ENCODE measurements at places on chromosomes 11 and 22.

GRCh38 chr11:11960687-11961086 lies 47.7 kb downstream of the DKK3 start:
- no peak for DNase-seq

- DNase-seq, result no peak
Measured at GRCh38 chr11:124923296-124923695, 4.2 kb downstream of the HEPN1 start.

DNA sequence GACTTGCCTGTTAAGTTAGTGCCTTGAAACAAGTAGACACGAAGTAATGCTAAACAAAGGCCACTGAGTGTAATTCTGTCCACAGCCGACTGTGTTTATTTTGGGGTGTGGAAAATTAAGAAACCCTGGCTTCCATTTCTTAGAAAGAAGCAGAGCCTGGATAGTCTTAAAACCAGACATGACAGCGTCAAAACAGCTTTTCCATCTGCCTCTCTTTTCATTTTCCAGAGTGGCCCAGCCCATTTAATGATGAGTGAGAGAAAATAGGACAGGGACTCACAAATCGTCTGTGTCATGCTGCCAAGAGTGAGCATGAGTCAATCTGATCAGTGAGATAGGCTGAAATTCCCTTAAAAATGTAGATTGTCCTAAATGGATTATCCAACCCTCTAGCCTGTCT lies 485.9 kb downstream of the JRKL start:
- no peak for DNase-seq

- no peak for DNase-seq
Measured at GRCh38 chr11:78851878-78852586, 277.4 kb upstream of the NARS2 start.

DNA sequence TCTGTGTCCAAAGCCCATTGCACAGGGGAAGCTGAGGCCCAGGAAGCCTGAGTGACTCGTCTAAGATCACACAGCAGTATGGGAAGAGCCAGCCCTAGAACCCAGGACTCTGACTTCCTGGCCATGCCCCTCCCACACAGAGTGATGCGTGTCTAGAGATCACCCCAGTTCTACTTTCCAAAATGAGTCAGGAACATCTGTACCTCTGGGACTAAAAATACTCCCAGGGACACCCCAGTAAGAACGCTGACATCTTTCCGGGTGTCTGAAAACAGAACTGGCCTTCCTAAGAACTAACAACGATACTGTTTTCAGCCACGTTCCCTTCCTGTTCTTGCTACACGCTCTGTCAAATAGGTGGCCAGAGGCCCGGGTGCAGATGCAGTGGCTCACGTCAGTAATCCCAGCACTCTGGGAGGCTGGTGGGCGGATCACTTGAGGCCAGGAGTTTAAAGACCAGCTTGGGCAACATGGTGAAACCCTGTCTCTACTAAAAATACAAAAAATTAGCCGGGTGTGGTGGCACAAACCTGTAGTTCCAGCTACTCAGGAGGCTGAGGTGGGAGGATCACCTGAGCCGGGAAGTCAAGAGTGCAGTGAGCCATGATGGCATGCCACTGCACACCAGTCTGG lies 21.7 kb upstream of the PDGFB start:
- no peak for DNase-seq

- DNase-seq, result peak; percentile 26
Measured at GRCh38 chr22:46352691-46353386, 17.3 kb downstream of the TRMU start.

- no peak for DNase-seq
Measured at GRCh38 chr11:7281079-7281478, 29.4 kb downstream of the SYT9 start.

DNA sequence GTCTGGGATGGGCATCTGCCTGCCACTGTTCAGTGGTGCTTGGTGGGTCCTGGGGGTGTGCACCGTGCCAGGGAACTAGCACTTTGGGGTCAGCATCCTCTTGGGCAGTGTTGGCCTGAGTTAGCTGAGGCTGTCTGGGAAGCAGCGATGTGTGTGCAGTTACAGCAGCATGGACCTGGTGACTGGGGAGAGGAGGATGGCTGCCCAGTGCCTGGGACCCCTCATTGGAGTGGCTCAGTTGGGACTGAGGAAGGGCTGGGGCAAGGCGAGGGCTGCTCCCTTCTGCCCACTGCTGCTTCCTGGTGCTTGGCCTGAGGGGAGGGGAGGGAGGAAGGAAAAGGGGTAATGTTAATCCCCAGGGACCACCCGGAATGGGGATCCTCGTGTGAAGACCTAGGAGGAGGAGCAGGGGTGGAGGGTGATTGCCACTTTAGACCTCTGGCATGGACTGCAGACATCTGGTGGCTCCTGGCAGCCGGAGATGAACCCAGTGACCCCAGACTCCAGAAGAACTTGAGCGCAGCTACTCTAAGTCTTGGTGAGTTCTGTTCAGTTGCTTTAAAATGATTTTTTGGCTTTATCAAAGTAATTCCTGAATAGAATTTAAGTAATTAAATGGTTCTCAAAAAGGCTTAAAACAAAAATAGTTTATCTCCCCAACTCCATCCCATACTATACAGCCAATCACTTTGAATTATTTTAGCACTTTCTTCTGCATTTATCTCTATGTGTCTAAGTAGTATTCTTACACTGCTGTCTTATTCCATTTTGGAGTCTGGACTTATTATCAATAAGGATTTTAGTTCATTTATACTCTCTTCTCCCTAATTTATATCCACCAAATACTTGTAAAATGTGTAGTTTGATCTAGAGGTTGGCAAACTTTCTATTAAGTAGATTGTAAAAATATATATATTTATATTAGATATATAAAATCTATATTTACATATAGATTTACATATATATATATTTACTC lies 15.4 kb upstream of the TMEM191C start:
- no peak for DNase-seq

- no peak for DNase-seq
Measured at GRCh38 chr22:37990301-37990700, 5.9 kb upstream of the SOX10 start.

- no peak for DNase-seq
Measured at GRCh38 chr11:70539360-70540095, 141.2 kb downstream of the CTTN start.

DNA sequence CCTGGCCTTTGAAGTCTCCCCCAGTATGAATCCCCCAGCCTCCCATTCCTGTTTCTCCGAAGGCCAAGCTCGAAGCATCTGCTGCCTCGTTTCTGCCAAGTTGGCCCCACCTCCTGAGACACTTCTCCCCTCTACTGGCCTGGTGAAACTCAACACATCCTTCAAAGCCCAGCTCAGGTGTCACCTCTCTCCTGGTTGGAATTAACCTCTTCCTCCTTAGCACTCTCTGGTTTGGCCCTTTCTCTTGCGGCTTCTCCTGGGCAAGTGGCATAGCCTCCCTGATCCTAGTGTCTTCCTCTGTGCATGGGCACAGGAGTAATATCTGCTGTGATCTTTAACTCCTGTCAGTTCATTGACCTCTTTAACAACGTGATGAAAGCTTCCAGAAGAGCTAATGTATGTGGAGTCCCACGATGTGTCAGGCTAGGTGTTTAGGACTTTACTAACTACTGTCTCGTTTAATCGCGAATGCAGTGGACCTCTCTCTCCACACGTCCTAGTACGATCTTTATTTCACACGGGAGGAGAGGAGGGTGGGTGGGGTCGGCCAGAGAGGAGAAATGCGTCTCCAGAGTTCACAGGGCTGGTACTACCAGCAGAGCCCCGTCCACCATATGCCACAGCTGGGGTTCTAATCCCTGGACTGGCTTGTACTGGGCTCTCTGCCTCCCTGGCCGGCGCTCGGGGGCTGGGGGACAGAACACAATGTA lies 826 bp upstream of the PTPRJ start:
- DNase-seq, result peak; percentile 90
